Liver (tissue), 10 donors: ENCODE measurements at places on chromosomes 6 and 20. TPM values are rescaled to one million over a fixed set of nuclear protein-coding genes. Genes with fewer than 3 reads are reported as not detected.

DNA sequence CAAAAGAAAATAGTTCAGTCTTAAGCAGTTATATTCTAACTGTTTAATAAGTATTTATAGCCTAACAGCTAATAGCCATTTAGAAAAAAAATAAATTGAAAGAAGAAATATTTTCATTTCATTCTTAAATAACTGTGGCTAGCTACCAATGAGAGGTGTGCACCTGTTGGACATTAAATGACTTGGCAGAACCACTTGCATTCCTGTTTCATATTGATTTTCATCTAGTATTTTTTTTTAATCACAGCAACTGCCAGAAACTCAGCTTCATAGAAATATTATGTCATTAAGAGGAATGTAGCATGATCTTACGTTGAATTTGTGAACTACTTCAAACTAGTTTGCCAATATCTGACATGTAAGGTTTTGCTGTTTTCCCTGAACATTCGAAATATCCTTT, 10.1 kb downstream of the NAA20 start:
- no peaks in the 10 kb centered on the region for H3K4me1 ChIP-seq
- no peak for DNase-seq
- no peak overlapping the region for H3K27ac ChIP-seq

Gene UNC5CL
- 16.2 TPM for total RNA-seq

Gene TP53TG5
- not detected for total RNA-seq

DNA sequence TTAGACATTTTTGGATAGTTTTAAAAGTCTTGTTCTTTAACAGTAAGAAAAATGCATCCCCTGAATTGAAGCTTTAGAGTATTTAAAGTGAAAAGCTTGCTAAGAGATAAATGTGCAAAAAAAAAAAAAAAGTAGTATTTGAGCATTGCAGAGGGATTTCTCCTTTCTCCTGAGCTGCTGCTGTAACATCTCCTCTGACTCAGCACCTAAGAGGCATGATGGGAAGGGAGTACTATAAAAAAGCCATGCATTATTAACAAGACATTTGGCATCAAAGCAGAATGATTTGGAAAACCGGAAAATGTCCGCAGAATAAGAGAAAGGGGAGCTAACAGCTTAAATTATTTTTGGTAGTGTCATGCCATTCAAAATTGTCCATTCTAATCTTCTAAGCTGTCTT, 27.9 kb downstream of the B4GALT5 start:
- no peaks in the 10 kb centered on the region for H3K27me3 ChIP-seq
- no peak overlapping the region for H3K4me3 ChIP-seq
- H3K4me1 ChIP-seq: peaks cover 59% of the 10 kb centered on the region
- H3K36me3 ChIP-seq: no peaks in the 10 kb centered on the region
- H3K27ac ChIP-seq: peak overlapping the region; percentile 68
- no peak for DNase-seq

Gene C20orf202
- 0.42 TPM for total RNA-seq

Gene AK9
- total RNA-seq: 5.0 TPM

Gene CD109
- total RNA-seq: 0.42 TPM

Gene RIPOR3
- total RNA-seq: 23.8 TPM

Gene GATA5
- total RNA-seq: 0.25 TPM

DNA sequence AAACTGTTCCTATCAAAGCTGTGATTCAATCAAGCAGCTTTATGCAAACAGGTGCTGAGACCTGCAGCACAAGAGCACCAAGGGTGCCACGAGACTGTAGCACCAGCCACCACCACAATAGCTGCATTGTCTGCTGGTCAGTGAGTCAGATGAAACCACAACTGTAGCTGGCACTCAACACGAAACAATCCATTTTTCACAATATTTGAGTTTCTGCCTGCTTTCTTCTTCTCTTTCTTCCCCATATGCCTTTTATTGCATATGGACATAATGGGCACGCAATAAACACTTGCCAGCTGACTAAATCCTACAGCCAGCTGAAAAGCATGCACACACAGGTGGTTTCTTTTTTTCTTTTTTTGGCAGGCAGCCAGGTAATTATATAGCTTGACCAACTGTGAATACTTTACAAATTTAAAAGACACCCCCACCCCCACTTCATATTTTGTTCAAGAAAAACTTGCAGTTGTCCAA, 16.6 kb downstream of the SLC2A12 start:
- H3K4me3 ChIP-seq: no peak overlapping the region
- no peaks in the 10 kb centered on the region for H3K36me3 ChIP-seq
- no peaks in the 10 kb centered on the region for H3K4me1 ChIP-seq
- no peak overlapping the region for H3K27ac ChIP-seq

Gene SOX18
- total RNA-seq: 3.1 TPM
